Stimulated activated CD8-positive, alpha-beta memory T cell treated with anti-CD3 and anti-CD28 coated beads, Interleukin-4, amount 100 ng/mL, for 1 hour (primary cell): ENCODE measurements at places on chromosomes 7 and 10.

- DNase-seq: no peak
Measured at GRCh38 chr10:24213266-24213665, 4.3 kb downstream of the KIAA1217 start.

GRCh38 chr7:498678-499641, 20.7 kb downstream of the PDGFA start:
- DNase-seq: no peak

DNA sequence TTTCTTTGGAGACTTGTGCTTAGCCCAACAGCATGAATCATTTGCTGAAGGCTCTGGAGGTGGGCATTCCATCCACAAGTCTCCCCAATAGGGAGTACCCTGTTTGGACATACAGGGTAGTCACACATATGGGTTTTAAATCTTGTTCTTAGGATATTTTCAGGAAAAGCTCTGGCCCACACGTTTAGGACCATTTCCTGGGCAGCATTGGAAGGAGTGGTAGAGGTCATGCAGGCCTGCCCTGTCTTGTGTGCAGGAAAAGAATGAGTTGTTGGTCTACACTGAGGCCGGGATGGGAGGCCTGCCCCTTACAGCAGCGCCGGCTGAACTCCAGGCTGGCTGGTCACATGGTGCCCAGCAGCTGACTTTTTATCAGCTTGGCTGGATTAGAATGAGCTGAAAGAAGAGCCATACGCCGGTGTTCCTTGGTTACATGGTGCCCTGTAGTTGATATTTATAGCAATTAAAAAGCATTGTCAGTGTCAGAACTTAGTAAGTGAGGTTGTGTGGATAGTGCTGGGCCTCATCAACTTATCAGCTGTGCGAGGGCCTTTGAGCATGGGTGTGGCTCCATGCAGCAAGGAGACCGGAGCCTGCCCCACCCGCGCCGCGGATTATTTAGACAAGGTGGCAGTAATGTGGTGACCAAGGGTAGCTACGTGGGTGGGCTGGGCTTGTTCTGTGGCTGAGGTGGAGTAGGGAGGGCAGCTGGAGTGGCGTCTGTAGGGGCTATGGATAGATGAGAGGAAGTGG, 28.6 kb downstream of the OGDH start:
- DNase-seq: no peak

DNA sequence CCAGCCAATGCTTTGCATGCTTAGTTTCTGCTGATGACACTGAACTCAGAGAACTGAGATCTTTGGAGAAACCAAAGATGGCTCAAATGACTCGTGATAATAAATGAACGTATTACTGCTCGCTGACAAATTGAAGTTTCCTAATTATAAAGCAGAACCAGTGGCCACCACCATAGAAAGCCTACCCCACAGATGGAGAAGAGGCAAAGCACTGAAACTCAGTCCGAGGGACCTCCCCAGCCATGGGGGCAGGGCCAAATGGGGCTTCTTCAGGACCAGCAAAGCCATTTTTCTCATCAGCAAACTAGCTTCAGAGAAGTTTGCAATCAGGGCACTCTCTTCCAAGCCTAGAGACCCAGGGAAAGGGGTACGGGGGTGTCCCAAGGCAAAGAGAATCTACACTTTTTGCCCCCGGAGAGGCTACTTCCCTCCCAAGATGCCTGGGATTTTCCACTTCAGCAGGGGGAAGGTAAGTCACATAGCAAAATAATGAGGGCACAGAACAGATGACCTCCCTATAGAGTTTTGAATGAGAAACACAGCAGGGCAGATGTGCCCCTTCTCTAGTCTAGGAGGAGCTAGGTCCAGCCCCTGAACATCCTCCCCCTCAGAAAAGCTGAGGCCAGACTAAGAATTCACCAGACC, 4.3 kb upstream of the IL6 start:
- no peak for DNase-seq

DNA sequence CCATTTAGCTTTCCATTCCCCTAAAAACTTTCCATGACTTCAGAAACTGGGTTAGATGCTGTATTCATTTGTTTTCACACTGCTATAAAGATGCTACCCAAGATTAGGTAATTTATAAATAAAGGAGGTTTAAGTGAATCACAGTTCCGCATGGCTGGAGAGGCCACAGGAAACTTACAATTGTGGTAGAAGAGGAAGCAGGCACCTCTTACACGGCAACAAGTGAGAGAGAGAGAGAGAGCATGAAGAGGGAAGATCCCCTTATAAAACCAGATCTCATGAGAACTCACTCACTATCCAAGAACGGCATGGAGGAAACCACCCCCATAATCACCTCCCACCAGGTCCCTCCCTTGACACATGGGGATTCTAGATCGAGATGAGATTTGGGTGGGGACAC, 336.8 kb downstream of the TFEC start:
- no peak for DNase-seq

DNA sequence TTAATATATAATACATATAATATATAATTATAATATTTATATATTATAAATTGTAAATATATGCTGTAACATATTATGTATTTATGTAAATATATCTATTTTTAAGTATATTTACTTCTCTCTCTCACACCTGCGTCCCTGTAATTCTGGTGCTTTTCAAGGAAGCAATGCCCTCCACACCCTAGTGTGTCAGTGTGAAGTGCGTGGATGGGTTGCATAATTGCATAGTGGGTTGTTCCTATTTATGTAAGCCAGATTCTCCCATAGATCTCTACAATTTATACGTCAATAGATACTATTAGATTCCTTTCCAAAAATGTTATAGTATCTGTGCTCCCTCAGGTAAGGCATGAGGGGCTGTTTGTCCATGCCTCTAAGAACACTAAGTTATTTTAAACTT, 49.9 kb upstream of the CPN1 start:
- DNase-seq: no peak

DNA sequence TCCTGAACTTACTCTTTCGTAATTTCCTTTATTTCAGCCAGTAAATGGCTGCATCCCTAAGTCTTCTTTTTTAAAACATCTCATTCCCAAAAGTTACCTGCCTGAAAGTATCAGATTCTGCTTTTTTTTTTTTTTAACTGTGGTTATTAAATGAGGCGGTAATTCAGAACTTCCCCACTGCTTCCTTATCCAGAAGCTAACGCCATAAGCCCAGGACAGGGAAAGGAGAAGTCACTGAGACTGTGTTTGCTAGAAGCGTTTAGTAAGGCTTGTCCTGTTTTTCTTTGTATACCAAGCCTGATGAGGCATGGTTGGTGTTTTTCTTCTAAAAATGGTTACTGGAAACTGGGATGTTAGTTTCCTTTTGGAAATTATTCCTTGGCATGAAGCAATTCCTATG, 197.8 kb downstream of the CELF2 start:
- no peak for DNase-seq

- DNase-seq: no peak
Measured at GRCh38 chr7:17339139-17339538, 40.7 kb downstream of the AHR start.

DNA sequence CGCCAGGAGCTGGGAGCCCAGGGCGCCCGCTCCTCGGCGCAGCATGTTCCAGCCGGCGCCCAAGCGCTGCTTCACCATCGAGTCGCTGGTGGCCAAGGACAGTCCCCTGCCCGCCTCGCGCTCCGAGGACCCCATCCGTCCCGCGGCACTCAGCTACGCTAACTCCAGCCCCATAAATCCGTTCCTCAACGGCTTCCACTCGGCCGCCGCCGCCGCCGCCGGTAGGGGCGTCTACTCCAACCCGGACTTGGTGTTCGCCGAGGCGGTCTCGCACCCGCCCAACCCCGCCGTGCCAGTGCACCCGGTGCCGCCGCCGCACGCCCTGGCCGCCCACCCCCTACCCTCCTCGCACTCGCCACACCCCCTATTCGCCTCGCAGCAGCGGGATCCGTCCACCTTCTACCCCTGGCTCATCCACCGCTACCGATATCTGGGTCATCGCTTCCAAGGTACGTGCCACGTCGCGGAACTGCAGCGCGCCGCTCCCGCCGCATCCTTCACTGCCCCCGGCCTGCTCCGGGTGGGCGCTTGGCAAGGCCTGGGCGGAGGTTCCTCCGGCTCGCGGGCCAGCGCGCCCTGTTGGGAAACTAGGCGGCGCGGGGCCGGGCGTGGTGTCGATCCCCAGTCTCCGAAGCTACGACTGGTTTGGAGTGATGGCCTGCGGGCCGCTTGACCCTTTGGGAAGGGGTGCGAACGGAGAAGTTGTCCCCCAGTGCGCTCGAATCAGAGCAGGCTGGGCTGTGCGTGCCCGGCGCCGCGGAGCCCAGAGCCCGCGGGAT, 868 bp downstream of the EMX2 start:
- no peak for DNase-seq

GRCh38 chr7:98329791-98330373, 48.4 kb downstream of the BRI3 start:
- DNase-seq: no peak

DNA sequence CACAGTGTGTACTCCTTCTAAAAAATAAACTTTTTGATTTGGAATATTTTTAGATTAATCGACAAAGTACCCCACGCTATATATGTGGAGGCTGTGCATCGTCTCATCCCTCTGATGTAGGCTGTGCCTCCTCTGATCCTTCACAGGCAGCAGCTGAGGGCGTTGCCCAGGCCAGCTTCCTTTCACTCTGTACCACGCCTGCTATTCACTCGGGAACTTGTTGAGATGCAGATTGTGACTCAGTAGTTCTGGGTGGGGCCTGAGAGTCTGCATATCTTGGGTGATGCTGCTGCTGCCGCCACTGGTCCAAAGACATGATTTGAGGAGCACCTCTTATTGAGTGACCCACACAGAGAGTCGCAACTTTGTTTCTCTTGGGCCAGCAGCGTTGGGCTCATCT, 7.9 kb upstream of the C10orf120 start:
- no peak for DNase-seq

DNA sequence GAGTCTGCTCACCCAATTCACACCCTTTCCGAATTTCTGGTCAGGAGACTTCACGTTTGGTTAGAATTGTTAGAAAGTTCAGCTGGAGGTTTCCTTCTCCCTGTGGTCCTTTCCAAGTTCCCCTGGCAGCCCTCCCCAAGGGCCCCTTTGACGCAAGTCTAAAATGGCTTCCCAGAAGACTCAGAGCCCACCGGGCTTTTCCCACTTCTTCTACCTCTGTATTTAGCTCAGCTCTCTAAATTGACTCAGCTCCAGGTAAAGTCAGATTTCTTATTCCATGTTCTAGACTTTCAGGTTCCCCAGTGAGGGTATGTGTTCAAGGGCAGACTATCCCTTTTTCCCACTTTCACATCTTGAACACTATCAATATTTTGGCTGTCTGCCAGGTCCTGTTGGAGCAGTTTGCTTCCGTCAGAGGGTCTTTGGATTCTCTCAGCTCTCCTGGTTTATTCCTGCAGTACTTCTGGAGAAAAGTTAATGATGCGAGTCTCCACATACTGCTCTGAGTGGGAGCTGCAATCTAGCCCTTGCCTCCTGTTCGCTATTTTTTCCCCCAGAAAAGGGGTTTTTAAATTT, 53.1 kb upstream of the ZNF273 start:
- no peak for DNase-seq

- no peak for DNase-seq
Measured at GRCh38 chr10:88473989-88474883, 108.9 kb downstream of the RNLS start.

DNA sequence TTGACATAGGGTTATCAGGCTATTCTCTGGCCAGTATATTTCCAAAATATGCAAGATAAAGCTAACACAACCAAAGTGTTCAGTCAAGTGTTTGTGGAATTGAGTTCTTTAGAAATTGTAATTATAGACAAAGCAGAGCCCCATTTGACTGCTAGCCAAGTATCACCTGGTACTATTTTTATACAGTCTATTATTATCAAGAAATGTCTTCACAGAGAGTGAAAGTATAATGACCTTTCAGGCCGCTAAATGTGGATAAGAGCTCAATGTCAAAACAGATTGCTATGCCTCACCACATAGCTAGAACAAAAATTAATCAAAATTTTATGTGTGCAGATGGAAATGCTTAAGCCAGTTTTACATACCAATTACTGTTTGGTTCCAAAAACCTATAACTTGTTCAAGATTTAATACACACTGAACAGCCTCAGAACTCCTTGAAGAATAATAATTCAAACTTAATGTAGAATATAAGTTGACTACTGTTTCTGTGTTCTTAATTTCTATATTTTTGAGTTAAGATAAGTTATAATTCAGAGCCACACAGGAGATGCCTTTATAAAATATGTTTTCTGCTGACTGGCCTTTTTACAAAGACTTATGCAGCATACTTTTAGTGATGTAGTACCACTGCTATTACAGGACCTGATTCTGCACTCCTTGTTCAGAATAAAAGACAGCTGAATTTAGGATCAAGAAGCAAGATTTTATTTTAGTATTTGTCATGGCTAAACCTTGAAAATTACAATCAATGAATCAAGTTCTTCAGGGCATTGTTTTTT, 31.0 kb downstream of the PRPS1L1 start:
- no peak for DNase-seq

DNA sequence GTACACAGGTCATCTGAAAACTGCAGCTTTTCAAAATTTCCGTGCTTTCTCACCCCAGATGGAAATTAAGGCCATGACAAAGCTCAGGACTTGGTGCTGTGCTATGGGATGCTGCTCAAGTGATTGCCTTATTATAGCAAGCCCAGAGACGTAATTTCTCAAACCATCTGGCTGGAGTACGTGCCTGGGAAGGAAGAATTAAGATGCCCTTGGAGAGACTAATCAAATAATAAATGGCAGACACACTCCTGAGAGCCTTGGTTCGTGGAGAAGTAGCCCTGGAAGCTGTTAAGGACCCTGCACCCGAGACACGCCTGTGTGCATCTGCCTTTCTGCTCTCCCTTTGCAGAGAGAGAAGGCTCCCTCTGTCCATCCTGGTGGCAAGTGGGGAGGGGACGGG, 38.3 kb upstream of the PRLHR start:
- DNase-seq: no peak

DNA sequence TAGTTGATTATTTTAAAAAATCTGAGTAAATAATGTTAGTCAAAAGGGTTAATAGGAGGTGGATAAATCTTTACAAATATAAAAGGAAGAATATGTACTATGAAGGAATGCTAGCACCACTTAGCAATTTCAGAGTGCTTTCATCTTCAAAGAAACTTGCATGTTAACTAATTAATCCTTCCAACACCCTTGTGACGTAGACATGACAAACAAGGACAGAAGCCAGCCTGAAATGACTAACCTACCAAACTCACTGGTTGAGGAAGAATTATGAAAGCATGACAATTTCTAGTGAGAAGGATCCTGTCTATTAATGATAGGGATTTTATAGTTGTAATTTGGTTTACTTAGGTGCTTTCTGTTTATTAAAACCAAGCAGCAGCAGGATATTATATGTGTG, 468.0 kb upstream of the FZD8 start:
- no peak for DNase-seq

- no peak for DNase-seq
Measured at GRCh38 chr7:141193066-141193465, 119.2 kb downstream of the TMEM178B start.

DNA sequence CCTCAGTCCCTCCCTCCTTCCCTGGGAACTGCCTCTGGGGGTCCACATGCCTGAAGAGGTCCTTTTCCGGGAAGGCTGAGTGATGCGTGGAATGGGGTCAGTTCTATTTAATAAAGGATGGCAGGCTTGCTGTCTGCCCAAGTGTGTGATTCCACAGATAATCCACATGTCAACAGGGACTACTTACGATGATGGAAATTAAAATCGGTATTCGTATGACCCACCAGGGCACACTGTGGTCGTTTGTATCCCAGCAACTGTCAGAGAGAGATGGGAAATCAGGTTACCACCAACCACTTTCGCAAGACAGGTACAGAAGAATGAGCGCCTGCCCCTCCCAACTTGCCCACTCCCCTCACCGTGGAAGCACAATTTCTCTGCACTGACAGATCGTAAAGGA, 110.3 kb downstream of the VIPR2 start:
- no peak for DNase-seq
